Neural cell (in vitro differentiated cells): ENCODE measurements at places on chromosomes 7 and 10. TPM values are rescaled to one million over a fixed set of nuclear protein-coding genes. Genes with fewer than 3 reads are reported as not detected.

Gene NFE2L3
- 1.7 and 2.9 TPM in 2 replicates for polyA plus RNA-seq

Gene CLDN4
- polyA plus RNA-seq, result 0.09 TPM in 1 of 2 replicates, not detected in the other

Gene UPK3B
- polyA plus RNA-seq, result 0.88 TPM in 1 of 2 replicates, not detected in the other

Gene STK31
- 0.76 and 1.4 TPM in 2 replicates for polyA plus RNA-seq

Gene FAM241B
- 135 TPM in 2 replicates for polyA plus RNA-seq

Gene SSC4D
- 2.5 TPM in 1 of 2 replicates, not detected in the other for polyA plus RNA-seq

Gene NUDT5
- polyA plus RNA-seq, result 33.9 and 44.2 TPM in 2 replicates

Gene MINDY3
- polyA plus RNA-seq, result 43.8 and 56.5 TPM in 2 replicates
